Body of pancreas (tissue), 4 donors: ENCODE measurements at places on chromosomes 13 and 19. TPM values are rescaled to one million over a fixed set of nuclear protein-coding genes. Genes with fewer than 3 reads are reported as not detected.

The PEX11G gene
- 3.9 TPM for total RNA-seq

The FUT3 gene
- 5.7 TPM for total RNA-seq

The MPND gene
- 7.5 TPM for total RNA-seq

The SRRM5 gene
- 0.33 TPM for total RNA-seq

The CD22 gene
- 3.0 TPM for total RNA-seq

The KLK1 gene
- 947 TPM for total RNA-seq

The ZSCAN22 gene
- 0.99 TPM for total RNA-seq

The HMG20B gene
- total RNA-seq, result 91.0 TPM

The B9D2 gene
- 5.3 TPM for total RNA-seq

The DACT3 gene
- 4.4 TPM for total RNA-seq

The STXBP2 gene
- total RNA-seq, result 61.0 TPM

The VSIG10L gene
- 0.78 TPM for total RNA-seq

The FXYD5 gene
- total RNA-seq, result 17.1 TPM

The SIAH3 gene
- total RNA-seq, result under 0.01 TPM

The PIK3R2 gene
- total RNA-seq, result 18.9 TPM

The CLEC11A gene
- total RNA-seq, result 24.1 TPM

The ELSPBP1 gene
- total RNA-seq, result not detected

The SHISA7 gene
- total RNA-seq, result not detected

The ZNF724 gene
- total RNA-seq, result 1.3 TPM

The ZNF177 gene
- total RNA-seq, result 0.66 TPM

The HSH2D gene
- total RNA-seq, result 3.6 TPM

The LYL1 gene
- total RNA-seq, result 6.9 TPM

The RINL gene
- total RNA-seq, result 6.9 TPM

The PRR20C gene
- total RNA-seq, result not detected

The RFPL4A gene
- total RNA-seq, result not detected

The KLK3 gene
- total RNA-seq, result not detected

The IGSF23 gene
- not detected for total RNA-seq

The ZSCAN1 gene
- total RNA-seq, result not detected
